T-helper 17 cell (primary cell): ENCODE measurements at places on chromosomes 13 and 19. TPM values are rescaled to one million over a fixed set of nuclear protein-coding genes. Genes with fewer than 3 reads are reported as not detected.

TMC4 gene
- 3.1 TPM for total RNA-seq

NCR1 gene
- total RNA-seq: not detected

- DNase-seq: no peak
Measured at GRCh38 chr13:112169941-112170822, 103.2 kb downstream of the SOX1 start.

DNA sequence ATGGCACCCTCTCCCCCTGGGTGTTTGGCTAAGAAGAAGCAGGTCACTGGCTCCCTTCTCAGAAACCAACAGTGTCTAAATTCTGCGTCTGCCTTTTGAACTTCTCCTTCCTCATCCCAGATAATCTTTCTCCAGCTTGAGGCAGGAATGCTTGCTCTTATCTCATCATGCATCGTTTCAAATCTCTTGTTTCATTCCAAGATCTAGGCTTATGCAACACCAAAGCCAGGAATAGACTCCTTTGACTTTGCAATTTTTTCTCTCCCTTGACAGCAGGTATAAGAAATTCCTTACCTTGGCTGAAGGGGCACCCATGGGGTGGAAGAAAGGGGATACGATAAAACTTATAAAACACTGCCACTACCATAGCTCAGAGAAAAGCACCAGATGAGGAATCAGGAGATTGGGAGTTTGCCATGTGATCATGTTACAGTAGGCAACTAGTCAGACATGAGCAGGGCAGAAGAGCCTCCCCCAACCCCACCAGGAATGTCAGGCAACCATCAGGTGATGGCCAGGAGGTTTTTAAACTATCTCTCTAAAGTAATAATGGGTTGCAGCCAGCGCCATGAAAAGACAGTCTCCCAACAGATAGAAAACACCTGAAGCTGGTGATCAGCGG is 498.9 kb downstream of the KLF12 start:
- no peak for DNase-seq

- no peak for DNase-seq
Measured at GRCh38 chr13:24459234-24459633, 53.3 kb downstream of the PARP4 start.

FFAR2 gene
- total RNA-seq: 0.55 TPM

DNA sequence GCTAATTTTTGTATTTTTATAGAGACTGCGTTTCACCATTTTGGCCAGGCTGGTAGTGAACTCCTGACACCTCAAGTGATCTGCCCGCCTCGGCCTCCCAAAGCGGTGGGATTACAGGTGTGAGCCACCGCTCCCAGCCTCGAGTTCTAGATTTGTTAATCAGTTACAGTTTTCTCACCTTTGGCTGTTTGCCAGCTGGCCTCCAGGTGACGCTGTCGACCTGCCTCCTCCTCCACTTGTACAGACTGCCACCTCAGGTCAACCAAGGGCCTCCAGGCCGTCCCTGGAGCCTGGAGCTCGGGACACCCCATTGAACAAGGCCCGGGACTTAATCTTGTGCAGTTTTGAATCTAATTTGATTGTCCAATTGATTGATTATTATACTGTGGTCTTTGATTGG is 45.5 kb downstream of the IER2 start:
- peak; percentile 32 for DNase-seq

- DNase-seq: no peak
Measured at GRCh38 chr13:68834375-68834774, 1273.3 kb upstream of the ATXN8OS start.

SLC15A1 gene
- total RNA-seq: not detected

DNA sequence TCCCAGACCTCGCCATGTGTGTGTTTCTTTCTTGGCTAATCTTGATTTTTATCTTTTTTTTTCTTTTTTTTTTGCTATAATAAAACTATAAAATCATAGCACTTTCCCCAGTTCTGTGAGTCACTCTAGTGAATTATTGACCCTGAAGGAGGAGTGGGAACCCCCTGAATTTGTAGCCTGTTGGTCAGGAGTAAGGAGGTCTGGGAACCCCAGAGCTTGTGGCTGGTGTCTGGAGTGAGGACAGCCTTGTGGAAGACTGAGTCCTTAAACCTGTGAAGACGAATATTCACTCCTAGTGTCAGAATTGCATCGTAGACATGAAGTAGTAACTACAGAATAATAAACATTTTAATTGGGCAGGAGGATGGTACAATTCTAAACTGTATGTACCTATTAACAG is 7.4 kb downstream of the EID2B start:
- DNase-seq: no peak

SLC6A16 gene
- total RNA-seq: 3.1 TPM

- DNase-seq: no peak
Measured at GRCh38 chr13:32150794-32151193, 119.2 kb downstream of the FRY start.

DNA sequence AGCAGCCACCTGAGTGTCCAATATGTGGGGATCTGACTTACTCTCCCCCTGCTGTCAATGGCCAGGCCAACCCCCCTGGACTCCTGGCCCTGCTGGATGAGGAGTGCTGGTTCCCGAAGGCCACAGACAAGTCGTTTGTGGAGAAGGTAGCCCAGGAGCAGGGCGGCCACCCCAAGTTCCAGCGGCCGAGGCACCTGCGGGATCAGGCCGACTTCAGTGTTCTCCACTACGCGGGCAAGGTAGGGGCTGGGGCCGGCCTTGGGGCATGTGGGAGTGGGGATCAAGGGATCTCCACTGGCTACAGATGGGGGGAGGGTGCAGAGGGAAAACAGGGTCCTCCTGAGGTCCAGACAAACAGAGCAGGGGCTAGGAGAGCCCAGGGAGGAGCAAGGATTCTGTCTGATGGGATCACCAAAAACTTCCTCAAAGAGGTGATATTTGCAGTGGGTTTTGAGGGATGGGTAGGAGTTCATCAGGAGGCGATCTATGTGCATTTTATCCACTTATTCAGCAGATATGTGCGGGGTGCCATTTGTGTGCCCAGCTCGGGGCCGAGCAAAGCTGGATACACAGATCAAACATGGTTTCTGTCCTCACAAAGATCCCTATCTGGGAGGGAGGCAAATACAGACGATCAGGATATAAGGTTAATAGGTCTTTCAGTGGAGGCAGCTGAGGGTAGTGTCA is 47.2 kb downstream of the MYH14 start:
- DNase-seq: no peak

- DNase-seq: no peak
Measured at GRCh38 chr13:75145927-75146326, 336.0 kb downstream of the TBC1D4 start.

DNA sequence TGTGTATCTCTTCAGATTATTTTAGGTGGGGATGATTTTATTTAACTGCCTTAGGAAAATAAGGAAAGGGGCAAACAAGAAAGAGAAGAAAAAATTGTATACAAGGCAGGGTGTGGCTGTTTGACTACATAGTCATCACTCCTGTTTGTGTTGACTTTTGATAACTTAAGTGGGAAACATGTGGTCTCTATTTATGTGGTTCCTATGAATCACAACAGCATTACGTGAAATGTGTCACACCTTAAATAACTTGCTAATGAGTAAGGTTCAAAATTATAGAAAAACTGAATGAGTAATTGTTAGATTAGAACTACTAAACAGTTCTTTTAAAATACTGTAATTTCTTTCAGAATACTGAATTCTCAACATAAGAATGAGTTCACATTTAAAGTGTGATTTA is 69.3 kb downstream of the LMO7 start:
- DNase-seq: no peak

CLEC17A gene
- total RNA-seq: 0.34 TPM

ZNF559 gene
- 5.3 TPM for total RNA-seq

DNA sequence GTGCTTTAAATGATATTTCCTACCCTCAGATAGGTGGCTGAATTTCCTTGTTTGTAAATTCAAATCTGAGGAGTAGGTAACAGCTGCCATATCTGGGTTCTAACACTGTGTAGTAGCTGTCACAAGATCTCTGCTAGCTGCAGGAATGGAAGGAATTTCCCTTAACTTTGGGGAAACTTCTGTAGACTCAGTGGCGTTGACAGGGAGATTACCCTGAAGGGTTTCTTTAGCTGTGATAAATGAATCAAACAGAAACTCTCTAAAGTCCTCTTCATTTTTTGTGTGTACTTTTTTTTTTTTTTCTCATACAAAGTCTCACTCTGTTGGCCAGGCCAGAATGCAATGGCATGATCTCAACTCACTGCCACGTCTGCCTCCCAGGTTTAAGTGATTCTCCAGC is 5.3 kb upstream of the EPSTI1 start:
- DNase-seq: no peak

DMKN gene
- total RNA-seq: not detected
